Activated T-helper 2 cell treated with anti-CD3 and anti-CD28 coated beads, Interferon-gamma antibody, Interleukin-2, Interleukin-4, amounts not matched to agents 10 μg/mL and 5 μg/mL and 100 μg/mL, durations not matched to agents 14 hours and 24 hours and 36 hours (primary cell): ENCODE measurements at places on chromosomes 2 and 18. TPM values are rescaled to one million over a fixed set of nuclear protein-coding genes. Genes with fewer than 3 reads are reported as not detected.

DNA sequence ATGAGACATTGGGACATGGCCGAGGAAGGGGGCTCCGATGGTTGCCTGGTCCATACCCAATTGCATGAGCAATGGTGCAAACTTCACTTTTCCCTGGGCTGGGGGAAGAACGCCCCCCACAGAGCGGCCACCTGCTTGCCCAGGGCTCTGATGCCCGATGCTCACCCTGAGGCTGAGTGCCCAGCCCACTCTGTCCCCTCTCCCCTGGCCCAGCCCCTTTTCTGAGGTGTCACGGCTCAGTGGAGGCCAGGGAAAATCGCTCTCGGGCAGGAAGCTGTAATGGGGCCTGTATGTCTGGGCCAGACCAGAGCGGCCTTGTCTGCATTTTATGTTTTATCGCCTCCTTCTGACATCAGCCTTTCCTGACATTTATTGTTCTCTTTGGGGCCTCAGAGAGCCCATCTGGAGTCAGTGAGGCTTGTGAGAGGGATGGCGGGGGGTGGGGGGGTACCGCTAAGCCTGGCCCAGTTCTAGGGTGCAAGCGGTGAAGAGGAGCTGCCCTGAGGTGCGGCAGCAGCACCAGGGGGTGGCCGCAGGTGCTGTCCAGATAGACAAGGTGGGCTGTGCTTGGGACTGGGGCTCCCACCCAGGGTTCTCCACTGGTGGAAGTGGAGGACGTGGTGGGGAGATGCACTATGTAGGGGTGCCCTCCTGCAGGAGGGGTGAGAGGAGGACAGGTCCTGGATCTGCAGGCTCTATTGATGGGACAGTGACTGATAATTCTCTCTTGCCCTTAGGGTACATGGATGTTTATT lies 46.2 kb downstream of the INHBB start:
- DNase-seq, result no peak

DNA sequence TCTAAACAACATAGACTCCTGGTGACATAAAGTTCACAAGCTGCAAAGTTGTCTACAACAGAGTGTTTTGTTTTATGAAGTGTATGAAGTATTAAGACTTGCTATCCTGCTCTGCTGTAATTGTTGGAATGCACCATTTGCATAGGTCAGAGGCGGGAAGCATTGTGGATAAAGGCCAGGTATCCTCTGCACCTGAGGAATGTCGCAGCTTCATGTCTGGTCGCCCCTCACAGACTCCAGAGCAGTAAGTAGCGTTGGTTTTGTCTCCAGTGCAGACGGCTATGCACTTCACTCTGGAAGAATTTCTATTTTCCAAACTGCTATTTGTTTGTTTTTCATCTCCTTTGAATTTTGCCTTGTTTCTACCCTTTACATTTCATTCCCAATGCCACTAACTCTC lies 63.1 kb downstream of the UNC80 start:
- no peak for DNase-seq

Gene LYPD1
- not detected in 2 replicates for total RNA-seq

DNA sequence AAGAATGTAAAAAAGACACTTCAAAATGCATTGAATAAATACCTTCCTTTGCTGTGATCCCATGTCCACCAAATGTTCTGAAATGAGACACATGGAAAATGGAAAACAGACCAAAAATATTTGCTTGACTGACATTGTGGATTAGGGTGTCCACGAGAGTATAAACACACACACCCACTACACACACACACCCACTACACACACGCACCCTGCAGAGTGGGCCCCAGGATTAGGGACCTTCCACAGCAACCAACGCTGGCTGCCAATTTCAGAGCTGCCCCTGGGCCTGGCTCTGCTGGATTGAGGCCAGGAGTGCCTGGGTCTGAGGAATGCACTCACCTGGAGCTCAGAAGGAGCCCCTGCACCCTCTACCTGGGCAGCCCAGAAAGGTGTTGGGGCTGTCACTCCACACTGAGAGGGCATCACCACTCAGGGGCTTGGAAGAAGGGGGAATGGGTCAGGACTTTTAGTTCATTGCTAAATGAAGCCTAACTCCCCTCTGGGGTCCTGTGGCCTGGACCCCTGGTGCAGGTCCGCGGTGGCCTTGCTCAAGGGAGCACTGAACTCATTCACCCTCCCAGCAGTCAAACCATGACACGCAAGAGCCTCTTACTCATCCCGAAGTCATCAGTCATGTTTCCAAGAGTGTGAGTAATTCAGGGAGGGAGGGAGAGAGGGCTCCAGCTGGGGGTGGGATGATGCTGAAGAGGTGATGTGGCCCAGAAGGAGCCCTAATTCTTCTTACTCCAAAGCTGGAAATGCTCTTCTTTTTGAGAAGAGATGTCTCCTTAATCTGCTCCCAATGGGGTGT lies 50.2 kb upstream of the PLB1 start:
- no peak for DNase-seq

GRCh38 chr2:195477996-195478382 lies 179.0 kb upstream of the SLC39A10 start:
- DNase-seq, result no peak

- no peak for DNase-seq
Measured at GRCh38 chr2:1801541-1801940, 57.2 kb upstream of the PXDN start.

DNA sequence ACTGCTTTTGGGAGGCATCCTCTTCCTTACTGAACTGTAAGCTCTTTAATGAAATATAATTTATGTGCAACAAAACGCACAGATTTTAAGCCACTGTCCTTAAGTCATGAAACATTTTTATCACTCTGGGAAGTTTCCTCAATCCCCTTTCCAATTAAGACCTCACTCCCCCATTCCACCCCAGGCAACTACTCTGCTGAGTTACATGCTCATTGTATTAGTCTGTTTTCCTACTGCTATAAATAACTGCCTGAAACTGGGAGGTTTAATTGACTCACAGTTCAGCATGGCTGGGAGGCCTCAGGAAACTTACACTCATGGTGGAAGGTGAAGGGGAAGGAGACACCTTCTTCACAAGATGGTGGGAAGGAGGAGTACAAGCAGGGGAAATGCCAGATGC lies 46.5 kb upstream of the KCNE4 start:
- no peak for DNase-seq

DNA sequence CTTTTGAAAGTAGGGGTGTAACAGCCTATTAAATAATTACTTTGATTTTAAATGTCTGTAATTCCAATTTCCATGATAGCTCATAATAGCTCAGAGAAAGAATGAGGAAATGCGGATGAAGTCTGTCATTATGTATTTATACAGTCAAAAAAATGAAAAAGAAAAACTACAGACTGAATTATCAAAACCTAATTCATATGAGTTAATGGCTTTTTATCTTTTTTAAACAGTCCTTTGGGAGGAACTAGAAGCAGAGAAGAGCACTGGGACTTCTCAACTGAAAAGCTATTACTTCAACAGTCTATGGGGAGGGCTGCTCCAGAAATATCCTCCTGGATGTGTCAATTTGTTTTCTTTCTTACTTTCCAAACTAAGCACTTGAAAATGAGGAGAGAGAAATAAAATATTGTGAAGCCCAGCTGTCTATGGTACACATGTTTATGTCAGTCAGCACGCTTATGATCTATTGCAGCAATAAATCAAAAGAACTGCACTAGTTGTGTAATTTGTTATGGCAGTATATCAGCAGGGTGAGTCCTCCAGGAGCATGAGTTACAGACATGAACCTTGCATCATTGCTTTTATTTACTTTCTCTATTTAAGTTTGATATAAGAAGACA lies 1550.2 kb downstream of the LRP1B start:
- DNase-seq, result no peak

DNA sequence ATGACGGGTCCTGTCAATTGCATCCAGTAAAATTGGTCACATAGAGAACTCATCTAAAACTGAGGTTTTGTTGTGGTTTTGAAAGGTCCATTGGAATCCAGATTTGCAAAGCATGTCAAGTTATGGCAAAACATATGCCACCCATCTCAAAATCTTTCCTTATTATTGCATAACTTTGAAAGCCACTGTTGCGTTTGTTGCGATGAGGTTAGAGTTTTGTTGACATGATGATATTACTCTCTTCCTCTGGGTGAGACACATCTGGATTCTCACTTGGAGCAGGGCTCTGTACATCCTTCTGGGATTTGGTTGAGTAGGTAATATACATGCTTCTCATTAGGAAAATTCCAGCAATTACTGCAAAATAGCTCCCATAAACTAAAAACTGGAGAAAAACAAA lies 20.6 kb downstream of the SCYGR5 start:
- no peak for DNase-seq

GRCh38 chr18:53191634-53192033 lies 851.6 kb downstream of the DCC start:
- DNase-seq, result no peak

Gene GKN2
- total RNA-seq, result not detected in 2 replicates

- no peak for DNase-seq
Measured at GRCh38 chr2:72982219-72982618, 64.9 kb downstream of the EMX1 start.

DNA sequence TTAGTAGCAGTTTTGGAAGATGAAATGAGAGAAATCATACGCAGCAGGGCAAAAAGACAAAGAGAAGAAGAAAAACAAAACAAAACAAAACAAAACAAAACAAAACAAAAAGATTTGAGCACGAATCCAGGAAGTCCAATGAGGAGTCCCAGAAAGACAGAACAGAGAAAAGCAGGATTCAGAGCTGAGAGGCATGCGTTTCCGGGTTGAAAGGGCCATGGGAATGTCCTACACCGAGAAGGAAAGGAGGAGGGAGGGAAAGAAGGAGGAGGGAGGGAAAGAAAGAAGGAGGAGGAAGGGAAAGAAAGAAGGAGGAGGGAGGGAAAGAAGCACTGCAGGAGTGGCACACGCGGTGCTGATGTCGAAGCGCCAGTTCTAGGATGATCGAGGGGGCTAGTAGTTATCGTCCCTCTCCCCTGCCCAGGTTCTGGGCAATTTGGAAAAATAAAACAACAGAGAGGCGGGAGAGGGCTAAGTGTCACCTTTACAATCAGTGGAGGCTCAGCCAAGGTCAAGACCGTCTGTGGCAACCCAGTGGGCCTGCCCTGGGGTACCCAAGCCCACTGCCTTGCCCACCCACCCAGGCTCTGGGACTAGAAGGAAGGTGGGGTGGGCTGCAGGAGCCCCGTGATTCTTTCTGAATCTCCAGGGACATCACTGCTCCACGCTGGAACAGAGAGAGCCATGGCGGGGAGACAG lies 68.4 kb downstream of the TWIST2 start:
- no peak for DNase-seq

DNA sequence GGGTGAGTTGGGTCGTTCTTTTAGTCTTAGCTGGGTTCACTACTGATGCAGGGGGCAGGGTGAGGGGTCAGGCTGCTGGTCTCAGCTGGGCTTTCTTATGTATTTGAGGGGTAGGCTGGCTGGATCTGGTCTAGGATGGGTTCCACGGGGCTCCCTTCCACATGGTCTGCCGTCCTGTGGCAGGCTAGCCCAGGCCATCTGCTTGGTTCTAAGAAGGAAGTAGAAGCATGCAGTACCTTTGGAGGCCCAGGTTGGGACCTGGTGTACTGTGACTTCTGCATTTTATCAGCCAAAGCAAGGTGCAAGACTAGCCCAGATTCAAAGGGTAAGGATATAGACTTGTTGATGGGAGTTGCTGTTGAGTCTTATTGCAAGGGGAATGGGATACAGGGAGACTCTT lies 35.5 kb upstream of the MGAT5 start:
- DNase-seq, result no peak
